ENCODE measurements at places on chromosomes 4 and X.

GRCh38 chr4:88283661-88284438 lies 511 bp downstream of the PPM1K start:
- peak; percentile 74 for DNase-seq

DNA sequence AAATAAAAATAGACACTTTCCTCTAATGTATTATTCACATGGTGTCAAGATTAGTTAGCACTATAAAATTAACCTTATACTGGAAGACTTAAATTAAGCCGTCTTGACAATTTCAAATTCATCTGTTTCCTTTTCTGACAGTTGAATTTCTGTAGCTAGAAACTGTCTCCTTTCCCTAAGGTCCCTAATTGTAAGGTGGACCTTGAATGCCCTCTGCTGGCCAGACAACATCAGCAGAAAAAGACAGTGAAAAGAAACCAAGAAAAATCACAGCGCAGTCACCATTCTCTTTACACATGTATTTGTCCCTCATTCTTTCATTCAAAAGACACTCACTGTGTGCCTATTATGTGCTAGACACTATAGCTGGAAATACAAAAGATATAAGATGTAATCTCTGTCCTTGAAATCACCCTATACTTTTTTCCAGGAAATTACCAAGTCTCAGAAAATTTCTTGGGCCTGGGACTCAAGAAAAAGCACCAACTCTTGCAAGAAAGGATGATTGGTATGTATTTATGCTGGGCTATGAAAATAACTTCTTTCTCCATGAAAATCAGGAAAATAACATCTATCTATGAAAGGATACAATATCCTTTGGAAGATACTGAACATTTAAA lies 32.7 kb upstream of the AMBN start:
- DNase-seq: peak; percentile 55

DNA sequence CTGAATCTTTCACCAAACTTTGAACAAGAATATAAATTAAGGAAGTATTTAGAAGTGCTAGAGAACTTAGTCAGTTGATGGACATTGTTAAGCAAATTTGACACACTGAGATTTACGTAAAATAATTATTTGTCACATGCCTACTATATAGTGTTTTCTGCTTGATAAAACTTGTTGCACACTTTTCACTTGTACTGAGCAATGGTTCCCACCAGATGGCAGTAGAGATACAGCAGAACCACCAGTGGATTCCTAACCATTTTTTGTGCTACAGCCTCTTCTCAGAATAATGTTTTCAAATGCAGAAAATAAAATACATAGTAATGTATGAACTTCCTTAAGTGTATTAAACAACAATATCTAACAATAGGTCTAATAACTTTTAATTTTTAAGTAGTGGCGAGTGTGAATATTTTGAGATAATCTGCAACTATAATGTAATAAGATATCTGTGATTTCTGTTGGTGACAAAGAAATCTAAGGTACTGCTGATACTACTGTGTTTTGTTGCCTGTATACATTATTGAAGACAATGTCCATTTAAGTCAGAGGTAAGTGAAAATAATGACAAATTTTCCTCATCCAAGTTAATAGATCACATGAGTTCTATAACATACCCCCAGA lies 81.2 kb downstream of the APOOL start:
- no peak for DNase-seq

DNA sequence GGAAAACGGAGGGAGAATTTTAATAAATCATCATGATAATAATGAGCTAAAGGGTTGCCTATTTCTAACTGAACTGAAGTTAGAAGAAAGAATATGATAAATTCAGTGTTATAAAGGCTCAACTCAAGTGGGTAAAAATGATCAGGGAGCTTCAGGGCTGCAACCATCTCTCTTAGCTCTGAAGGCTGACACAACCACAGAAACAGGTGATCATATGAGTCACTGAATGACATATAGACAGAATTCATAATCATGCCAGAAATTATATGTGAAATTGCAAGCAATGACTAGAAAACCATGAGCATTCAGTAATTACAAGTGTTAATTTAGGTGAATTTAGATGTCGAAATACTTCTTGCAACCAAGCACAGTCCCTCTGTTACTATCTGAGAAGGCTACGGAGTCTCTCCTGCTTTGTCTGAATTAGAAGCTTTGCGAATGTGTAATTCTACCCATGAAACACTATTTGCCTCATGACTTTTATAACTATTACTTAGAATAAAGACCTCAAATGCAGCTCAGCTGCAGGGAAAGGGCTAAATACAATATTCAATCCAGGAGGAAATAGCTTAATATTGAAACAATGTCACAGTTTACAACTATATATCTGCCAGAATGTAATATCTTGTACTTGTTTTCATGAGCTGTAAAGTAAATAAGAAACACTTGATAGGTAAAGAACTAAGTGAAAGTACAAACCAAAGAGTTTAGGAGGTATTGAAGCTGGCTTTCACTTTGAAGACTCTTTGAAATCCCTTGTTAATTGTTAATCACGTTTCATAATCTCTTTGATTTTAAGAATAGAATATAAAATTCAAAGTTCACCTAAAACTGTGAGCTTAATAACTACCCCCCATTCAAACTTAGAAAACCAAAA lies 1972.6 kb downstream of the ARAP2 start:
- DNase-seq: no peak

DNA sequence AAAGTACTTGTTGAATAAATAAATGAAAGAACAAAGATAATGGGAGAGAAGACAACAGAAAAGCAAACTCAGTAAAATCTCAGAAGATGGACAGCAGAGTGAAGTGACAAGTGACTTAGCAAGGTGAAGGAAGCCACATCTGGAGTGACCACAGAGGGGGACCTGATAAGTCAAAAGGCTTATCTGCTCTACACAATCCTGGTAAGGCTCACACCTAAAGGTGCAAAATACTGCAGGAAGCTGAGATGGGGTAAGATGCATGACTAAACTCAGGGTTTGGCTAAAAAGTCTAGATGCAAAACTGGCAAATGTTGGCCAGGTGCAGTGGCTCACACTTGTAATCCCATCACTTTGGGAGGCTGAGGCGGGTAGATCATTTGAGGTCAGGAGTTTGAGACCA lies 22.2 kb downstream of the TRMT2B start:
- no peak for DNase-seq

DNA sequence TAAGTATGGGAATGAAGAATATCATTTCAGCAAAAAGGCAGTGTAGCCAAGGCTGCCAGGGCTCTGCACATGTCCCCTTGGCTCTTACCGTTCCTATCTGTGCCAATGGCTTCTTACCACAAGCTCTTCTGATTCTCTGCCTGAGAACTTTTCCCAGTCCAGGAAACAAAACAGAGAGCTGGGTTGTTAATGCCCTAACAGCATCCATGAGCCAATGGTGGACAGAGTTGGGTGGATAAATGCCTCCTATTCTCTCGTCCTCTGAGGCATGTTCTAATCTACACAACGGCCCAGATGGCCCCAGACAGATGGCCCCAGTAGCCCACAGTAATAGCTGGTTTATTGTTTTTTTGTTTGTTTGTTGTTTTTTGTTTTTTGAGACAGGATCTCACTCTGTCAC lies 28.0 kb downstream of the SCD5 start:
- no peak for DNase-seq

DNA sequence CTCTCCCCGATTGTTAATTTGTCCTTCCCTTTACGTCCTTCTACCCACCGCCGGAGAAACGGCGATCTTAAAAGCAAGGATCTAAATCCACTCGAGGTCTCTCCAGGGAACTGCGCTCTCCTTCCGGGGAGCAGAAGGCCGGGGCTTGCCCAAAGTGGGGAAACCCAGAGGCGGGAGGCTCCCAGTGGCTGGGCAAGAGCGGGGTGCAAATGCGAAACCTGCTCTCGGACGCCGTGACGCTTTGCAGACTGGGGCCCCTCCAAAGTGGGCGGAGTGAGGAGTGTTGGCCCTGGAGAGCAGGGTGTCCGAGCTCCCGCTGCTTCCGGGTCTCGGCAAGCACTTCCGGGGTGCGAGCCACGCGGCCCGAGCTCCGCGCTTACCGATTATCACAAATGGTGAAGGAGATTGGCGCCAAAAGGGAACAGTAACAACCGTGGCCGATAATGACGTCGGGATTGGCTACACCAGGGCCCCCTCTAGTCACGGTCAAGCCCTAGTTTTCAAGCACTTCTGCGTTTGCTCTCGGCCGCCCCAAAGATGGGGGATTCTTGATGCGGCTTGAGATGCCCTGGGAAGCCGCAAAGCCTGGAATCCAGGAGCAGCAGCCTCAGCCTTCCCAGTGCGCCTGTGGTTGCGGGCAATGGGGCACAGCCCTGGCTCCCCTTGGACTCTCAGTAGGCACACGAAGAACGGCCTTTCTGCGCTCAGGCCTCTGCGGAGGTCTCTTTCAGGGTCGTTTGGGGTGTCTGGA lies 29.0 kb downstream of the HAND2 start:
- DNase-seq: no peak

DNA sequence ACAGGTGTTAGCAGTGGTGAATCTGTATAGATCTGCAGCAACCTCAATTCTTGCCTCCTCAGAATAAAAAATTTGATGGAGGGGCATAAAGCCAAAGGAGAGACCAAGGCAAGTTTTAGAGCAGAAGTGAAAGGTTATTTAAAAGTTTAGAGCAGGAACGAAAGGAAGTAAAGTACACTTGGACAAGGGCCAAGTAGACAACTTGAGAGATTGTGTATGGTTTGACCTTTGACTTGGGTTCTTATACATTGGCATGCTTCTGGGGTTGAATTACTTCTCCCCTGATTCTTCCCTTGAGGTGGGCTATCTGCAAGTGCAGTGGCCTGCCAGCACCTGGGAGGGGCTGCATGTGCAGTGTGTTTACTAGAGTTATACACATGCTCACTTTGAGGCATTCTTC lies 278.8 kb upstream of the NDST3 start:
- DNase-seq: no peak

DNA sequence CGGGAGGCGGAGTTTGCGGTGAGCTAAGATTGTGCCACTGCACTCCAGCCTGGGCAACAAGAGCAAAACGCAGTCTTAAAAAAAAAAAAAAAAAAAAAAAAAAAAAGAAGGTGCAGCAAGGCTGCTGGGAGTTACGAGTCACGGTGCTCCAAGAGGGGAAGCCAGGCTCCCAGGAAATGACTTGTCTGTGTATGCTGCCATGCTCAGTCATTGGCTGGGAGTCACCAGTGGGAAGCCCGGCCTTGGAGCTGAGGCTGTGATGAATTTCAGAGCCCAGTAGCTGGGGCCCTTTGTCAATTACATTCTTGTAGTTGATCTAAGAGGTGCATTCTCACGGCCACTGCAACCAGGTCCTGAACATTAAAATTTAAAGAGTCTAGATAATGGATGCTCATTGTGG lies 1105.1 kb upstream of the TENM3 start:
- no peak for DNase-seq

DNA sequence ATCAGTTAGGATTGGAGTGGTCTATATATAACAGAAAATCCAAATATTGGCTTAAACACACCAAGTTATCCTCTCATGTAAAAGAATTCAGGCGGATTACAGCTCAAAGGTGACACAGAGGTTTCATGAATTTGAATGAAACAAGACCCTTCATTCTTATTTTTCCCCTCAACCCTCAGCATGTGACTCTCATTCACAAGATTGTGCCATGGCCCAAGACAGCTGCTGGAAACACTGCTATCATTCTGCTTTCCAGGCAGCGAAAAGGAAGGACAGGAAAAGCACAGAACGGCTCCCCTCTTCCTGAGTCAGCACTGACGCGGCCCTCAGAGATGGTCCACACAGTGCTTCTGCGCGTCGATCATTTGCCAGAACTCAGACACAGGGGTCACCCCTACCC lies 891.0 kb upstream of the FRG1 start:
- DNase-seq: no peak

- no peak for DNase-seq
Measured at GRCh38 chr4:23355258-23355657, 534.6 kb downstream of the PPARGC1A start.

DNA sequence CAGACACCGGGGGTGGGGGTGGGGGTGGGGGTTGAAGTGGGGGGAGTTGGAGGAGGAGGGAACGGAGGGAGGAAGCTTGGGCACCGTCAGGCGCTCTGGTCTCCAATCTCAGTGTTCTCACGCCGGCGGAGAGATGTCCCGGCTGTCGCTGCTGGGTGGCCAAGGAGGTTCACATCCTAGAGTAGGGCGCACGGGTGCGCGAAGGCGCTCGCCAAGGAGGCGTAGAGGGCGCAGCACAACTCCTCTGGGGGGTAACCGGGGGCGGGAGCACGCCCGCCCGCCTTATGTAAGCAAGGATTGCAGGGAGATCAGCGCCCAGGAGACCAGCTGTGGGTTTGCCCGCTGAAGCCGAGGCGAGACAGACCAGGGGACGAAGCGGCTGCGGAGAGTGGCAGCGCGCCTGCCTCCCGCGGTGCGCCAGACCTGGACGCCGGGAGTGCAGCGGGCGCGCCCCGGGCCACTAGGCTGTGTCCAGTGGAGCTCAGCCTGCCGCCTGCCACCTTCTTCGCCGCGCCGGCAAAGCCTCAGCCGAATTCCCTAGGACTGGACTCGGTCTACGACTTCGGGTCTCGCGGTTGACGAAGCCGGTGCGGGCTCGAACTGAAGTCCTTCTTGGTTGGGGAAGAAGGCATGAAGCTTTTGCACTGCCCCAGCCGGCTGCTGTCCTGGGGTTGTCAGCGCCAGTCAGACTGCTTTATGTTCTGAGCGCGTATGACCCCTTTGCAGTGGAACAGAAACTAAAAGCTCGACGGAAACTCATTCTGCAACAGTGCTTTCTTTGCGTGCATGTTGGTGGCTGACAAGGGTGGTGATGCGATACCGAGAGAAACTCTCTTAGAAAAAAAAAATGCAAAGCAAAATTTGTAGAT lies 707 bp upstream of the UNC5C start:
- peak; percentile 10 for DNase-seq

DNA sequence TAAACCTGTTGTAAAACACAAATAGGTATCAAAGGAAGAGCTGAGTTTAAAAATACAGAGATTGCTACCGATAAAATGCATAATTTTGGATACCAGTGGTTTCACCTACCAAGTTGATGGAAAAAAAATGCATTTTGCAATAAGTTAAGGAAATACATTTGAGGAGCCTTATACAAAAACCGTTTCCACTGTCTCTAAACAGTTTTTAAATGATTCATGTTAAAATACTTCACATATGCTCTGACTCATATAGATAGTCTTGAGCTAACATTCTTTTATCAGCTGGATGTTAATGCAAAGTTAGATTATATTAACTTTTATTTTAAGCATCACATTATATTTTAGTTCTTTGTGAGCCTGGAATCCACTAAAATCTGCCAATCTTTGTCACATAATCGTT lies 50.6 kb upstream of the ANKRD17 start:
- no peak for DNase-seq

GRCh38 chr4:76659103-76659490 lies 224.1 kb downstream of the SHROOM3 start:
- DNase-seq: no peak

- no peak for DNase-seq
Measured at GRCh38 chr4:83922402-83922801, 386.5 kb downstream of the GPAT3 start.

DNA sequence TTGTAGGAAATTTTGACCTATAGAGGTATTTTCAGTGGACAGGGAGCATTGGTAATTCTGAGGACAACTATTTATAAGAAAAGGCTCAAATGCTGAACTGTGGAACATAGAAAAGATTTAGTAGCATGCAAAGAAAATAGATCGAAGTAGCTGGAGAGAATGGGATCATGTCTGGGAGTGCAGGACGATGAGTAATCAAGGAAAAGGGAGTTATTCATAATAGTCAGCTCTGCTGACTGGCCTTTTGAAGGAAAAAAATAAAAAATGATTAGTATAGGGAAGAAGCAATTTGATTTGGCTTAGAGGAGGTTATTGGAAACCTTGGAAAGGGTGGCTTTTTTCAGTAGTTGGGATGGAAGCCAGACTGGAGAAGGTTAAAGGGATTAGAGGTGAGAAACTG lies 22.9 kb upstream of the ANK2 start:
- no peak for DNase-seq

- DNase-seq: no peak
Measured at GRCh38 chrX:13761606-13762414, 27.3 kb downstream of the OFD1 start.

- DNase-seq: no peak
Measured at GRCh38 chr4:139876337-139876941, 210.8 kb downstream of the MGST2 start.
